ENCODE measurements at places on chromosomes 3 and 15. TPM values are rescaled to one million over a fixed set of nuclear protein-coding genes. Genes with fewer than 3 reads are reported as not detected.

Gene RPSA
- total RNA-seq: 2,621 TPM

Gene TIMP4
- 10.9 TPM for total RNA-seq

Gene P2RY1
- total RNA-seq: 0.36 TPM

Gene SCG3
- total RNA-seq: not detected

Gene CYP11A1
- not detected for total RNA-seq

Gene MRPL47
- 39.1 TPM for total RNA-seq

Gene RASGRF1
- 0.42 TPM for total RNA-seq

Gene ZBTB38
- total RNA-seq: 78.5 TPM

Gene MELTF
- total RNA-seq: 51.7 TPM

Gene CNBP
- 336 TPM for total RNA-seq

Gene DUOXA2
- total RNA-seq: not detected

Gene PROS1
- total RNA-seq: 7.6 TPM

Gene STRIT1
- not detected for total RNA-seq

Gene LRTM1
- total RNA-seq: not detected

Gene THBS1
- total RNA-seq: 33.6 TPM

Gene TMED3
- total RNA-seq: 196 TPM

Gene NEK10
- 1.2 TPM for total RNA-seq

Gene A4GNT
- total RNA-seq: not detected

Gene GCSAM
- not detected for total RNA-seq

Gene SPINK8
- total RNA-seq: not detected

Gene ACKR2
- 0.07 TPM for total RNA-seq
